DMS153 (cell line): ENCODE measurements at places on chromosomes 6 and 20.

DNA sequence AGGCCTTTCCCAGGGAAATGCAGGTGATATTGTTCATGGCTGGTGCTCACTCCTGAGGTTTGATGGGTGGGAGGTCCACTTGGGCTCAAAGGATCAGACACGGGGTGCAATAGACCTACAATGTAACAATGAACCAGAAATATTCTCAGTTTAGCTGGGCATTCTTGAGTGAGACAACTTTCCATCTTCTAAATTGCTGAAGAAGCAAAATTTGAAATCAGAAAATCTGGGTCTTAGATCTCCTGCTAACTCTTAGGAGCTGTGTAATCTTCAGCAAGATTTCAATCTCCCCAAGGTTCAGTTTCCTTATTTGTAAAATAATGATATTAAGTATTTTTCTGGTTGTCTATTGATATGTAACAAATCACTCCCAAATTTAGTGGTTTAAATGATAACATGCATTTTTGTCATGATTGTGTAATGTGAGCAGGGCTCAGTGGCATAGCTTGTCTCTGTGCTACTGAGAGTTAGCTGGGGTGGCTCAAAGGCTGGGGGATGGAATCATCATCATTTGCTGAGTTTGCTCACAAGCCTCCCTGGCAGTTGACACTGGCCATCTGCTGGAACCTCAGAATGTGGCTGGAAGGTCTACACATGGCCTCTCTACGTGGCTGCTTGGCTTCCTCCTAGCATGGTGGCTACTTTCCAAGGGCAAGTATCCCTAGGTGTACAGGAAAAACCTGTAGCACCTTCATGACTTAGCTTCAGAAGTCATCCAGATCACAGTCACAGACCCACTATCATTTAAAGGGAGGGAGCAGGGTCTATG is 98.8 kb downstream of the GRM1 start:
- no peak for DNase-seq

- DNase-seq = no peak
Observed at GRCh38 chr6:152204591-152204990, 397.1 kb downstream of the ESR1 start.

DNA sequence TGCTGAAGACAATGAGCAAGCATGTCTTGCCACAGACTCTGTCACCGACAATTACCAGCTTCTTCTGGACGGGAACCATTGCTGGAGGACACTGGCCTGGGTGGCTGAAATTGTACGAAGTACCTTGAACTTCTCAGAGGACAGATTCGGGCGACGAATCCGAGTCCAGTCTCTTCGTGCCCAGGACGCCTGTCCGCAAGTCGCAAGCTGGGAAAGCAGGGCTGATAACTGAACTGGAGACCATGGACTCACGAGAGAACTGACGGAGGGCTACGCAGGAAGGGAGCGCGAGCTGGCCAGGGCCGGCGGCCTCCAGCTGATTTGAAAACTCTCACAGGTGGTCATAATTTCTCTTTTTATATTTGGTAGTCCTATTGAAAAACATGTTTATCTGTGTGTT is 1229.5 kb upstream of the MAP3K7 start:
- DNase-seq = no peak

- no peak for DNase-seq
Observed at GRCh38 chr20:59749301-59749700, 145.0 kb downstream of the PHACTR3 start.

DNA sequence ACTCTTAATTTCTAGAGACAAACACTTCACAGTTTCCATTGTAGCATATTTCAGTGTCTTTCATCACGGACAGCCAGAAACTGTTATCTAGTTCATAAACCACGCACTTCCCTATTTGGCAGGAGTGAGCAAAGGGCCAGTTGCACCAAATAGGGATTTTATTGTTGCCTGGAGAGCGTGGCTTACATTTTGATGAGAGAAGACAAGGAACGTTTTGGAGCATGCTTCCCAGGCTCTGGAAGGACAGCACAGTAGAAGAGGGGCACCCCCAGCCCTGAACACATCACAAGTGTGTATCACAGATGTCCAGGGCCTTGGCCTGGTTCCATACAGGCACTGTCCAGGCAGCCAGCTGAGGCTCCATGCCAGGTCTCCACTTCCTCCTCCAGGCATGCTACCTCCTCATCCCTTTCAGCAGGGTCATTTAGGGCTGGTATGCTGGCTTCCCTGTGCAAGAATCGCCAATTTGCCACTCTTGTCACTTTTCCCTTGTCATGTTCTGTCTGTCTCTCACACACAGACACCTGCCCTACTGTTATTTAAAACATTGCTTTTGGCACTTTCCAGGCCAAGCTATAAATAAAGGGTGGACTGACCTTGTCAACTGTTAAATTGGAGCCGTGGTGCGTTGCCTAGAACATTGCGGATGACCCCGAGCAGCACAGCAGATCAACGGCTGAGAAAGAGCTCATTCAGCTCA is 235.0 kb upstream of the GMDS start:
- DNase-seq = no peak

- no peak for DNase-seq
Observed at GRCh38 chr6:46927066-46927465, 5.3 kb upstream of the ADGRF5 start.

GRCh38 chr6:3128356-3129108 is 10.0 kb downstream of the BPHL start:
- no peak for DNase-seq

GRCh38 chr6:17212546-17213371 is 68.4 kb upstream of the RBM24 start:
- no peak for DNase-seq

- DNase-seq = no peak
Observed at GRCh38 chr6:131997429-131998153, 46.4 kb upstream of the CCN2 start.

- DNase-seq = no peak
Observed at GRCh38 chr6:134846031-134846430, 103.9 kb downstream of the ALDH8A1 start.

DNA sequence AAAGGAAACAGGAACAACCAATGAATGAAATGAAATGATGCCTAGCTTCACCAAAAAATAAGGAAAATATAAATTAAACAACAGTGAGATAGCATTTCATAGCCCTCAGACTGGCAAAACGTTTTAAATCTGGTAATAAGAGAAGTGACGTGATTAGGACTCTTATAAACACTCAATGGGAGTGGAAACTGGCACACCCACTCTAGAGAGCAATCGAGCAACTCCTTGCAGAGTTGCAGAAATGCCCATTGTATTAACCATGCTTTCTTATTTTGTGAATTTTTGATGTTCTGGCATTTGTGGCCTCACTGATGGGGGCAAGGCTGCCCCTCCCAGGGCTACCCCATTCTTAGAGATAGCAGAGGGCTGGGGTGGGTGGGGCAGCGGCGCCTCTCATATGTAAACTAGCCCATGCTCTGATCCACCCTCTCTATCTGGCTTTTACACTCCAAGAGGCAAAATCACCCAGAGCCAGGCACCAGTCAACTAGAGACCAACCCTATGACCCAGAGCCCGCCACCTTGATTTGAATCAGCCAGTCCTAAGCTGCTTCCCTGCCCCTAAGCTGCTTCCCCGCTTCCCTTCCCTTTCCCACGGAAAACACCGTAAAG is 6.4 kb upstream of the PNPLA1 start:
- DNase-seq = no peak

- DNase-seq = no peak
Observed at GRCh38 chr20:21391972-21392352, 5.4 kb downstream of the NKX2-4 start.

- no peak for DNase-seq
Observed at GRCh38 chr6:160420969-160421556, 72.9 kb downstream of the SLC22A3 start.

DNA sequence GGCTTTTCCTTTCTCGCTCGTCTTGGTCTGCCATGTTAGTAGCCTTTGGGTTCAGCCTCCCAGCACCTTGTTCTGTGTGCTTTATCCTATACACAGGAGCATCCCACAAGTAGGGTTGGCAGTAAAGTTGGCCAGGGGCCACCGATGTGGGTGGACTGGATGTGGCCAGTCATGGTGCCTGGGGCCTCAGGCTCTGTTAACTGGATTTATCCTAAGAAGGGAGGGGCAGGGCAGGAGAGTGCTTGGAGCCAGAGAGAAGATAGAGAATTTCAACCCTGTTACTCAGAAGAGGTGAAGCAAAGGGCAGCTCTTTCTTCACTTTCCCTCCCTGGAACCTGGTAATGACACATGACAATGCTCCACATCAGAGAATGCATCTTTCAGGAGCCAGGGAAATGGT is 14.1 kb upstream of the SIRPB2 start:
- DNase-seq = no peak

DNA sequence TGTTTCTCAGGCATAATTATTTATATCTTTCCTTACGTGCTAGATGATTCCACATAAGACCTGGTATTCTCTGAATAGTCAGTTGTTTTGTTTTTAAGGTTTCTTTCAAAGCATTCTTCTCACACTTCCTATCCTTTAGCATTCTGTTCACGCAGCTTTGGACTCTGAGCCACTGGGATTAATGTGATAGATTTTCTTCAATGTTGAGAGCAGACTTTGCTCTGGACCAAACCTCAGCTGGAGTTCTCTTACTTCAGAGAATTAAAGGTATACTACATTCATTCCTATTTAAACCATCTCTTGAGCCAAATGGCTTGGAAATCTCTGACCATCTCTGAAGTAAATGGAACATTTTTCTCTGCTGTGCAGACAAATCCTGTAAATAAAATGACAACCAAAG is 70.7 kb upstream of the TRAF3IP2 start:
- no peak for DNase-seq

- peak; percentile 68 for DNase-seq
Observed at GRCh38 chr6:156686301-156686994, 90.7 kb upstream of the ARID1B start.

DNA sequence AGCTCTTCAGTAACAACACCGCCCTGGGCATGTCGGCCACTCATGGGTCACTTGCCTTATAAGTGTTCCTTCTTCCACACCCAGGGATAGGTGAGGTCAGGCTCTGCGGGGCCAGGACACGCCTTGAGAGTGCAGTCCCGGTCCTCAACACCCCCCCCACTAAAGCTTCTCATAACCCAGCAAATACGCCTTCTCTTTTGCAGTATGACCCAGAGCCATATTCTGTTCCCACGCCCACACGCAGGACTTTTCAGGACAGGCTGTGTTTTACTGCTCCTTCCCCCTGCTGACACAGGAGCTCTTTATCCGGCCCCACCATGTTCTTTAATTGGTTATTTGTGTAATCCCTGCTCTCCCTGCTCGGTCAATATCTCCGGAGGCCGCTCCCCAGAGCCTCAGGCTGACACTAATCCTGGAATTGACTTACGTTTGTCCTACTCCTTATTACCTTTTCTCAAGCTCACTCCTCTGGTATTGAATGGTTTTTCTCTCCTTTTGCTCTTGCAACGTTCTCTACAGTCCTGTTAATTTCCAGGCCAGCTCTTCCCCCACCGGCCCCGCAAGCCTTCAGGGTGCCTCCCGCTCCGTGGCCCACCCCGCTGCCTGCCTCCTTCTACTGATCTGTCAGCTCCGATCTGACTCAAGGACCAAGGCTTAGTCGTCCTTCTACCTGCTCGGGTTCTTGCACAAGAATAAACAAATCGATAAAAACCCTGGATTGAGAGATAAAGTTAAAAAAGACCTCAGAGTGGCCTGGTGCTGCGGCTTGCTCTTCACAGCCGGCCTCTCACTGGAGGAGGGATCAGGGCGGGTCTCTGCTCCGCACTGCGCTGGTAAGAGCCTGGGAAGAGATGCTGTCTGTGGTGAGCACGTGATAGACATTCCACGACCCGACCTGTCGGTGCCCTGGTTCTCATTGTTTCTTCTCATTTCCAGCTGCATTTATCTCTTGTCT is 357.5 kb downstream of the ZFAND3 start:
- DNase-seq = no peak

DNA sequence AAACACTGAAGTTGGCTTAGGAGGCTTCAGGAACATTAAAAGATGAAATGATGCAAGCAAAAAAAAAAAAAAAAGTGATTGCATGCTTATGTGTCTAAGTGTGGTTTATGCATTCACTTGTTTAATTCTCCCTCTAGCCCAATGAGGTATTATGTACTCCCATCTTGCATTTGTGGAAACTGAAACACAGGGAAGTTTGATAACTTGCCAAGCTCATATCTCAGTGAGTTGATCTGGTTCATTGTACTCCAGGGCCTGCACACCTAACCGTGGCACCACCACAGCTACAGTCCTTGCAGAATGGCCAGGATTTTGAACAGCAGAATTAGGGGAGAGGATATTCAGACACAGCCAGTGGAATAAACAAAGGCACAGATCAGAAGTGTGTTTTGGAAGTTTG is 251.2 kb downstream of the TBC1D7 start:
- no peak for DNase-seq
